ENCODE measurements at places on chromosomes 12 and 14. TPM values are rescaled to one million over a fixed set of nuclear protein-coding genes. Genes with fewer than 3 reads are reported as not detected.

The EPS8 gene
- total RNA-seq = 139 TPM

The KLRC1 gene
- total RNA-seq = not detected

The IFNG-AS1 gene
- 0.29 TPM for total RNA-seq

DNA sequence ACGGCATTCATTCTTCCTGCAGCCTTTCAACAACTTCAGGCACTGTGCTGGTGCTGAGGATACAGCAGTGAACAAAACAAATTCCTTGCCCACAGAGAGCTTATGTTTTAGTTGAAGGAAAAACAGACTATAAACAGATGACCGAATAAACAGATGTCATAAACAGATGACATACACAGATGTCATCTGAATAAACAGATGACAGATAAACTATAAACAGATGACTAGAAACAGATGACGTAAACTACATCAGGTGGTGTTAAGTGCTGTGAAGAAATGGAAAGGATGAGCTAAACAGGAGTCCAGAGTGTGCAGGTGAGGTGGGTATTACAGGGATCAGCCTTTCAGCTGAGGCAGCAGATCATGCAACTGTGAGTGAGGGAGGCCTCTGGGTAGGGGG, 80.9 kb downstream of the FAR2 start:
- DNase-seq = no peak

DNA sequence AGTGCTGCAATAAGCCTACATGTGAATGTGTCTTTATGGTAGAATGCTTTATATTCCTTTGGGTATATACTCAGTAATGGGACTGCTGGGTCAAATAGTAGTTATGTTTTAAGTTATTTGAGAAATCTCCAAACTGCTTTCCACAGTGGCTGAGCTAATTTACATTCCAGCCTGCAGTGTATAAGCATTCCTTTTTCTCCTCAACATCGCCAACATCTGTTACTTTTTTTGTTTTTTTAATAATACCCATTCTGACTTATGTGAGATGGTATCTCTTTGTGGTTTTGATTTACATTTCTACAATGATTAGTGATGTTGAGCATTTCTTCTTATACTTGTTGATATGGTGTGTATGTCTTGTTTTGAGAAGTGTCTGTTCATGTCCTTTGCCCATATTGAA, 1186.2 kb downstream of the BCL11B start:
- DNase-seq = no peak

Measured in osteoblast (primary cell).